ENCODE measurements at places on chromosomes 1 and 21.

DNA sequence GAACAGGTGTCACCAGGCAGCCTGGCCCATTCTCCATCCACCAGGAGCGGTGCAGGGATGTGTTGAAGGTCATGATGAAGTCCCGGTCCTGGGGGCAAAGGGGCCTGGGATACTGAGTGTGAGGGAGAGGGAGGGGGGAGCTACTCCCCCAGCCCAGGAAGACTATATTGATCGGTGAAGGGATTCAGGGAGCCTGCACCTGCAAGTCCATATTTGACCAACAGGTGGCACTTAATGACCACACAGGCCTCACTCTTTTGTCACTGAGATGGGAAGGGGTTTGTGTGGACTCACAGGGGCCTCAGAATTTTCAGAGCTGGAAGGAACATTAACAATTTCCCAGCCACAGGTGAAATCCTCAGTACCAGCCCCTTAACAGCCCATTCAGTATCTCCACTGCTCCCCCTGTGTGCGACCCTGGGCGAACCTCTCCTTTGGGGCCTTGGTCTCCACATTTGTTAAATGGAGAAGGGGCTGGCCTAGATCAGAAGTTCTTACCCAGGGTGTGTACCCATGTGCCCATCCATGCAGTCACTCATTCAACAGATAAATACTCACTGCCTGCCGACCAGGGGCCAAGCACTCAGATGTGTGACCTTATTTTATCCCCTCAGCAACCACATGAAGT, 55.6 kb downstream of the NKAIN1 start:
- peak; percentile 18 for DNase-seq

GRCh38 chr1:96384611-96385010, 337.0 kb upstream of the PTBP2 start:
- DNase-seq: no peak

DNA sequence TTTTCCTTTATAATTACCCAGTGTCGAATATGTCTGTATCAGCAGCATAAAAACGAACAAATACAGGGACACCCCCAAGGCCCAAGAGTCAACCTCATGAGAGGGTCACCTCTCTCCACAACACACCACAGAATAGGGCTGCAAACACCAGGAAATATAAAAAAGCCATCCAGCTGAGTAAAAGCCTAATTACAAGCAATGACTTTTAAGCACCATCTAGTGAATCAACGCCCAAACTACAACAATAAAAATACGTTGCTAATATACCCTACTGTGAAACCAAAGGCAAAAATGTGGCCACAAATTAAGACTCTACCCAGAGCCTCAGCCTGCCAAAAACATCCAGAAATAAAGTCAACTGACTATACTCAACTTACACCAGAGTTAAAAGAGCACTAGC, 817.9 kb upstream of the NEGR1 start:
- DNase-seq: no peak

DNA sequence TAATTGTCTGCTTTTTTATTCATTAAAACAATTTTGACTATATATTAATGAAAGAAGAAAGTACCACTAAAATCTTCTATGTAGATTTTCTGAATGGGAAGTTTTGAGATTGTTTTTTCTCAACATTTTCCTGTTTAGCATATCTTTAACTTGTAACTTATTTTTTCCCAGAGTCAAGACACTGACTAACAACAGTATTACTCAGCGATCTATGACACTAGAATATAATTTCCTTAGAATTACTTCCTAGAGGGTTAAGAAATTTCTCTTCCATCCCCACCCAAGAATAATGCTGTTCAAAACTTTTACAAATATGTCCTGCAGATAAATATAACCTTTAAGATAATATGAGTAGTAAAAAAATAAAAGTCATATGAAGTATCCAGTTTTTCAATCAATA, 218.2 kb upstream of the NR5A2 start:
- no peak for DNase-seq

All from CD4-positive, alpha-beta T cell treated with Interferon alpha-2 for 1 hour (primary cell).